ENCODE measurements at places on chromosomes 2 and 18. TPM values are rescaled to one million over a fixed set of nuclear protein-coding genes. Genes with fewer than 3 reads are reported as not detected.

DNA sequence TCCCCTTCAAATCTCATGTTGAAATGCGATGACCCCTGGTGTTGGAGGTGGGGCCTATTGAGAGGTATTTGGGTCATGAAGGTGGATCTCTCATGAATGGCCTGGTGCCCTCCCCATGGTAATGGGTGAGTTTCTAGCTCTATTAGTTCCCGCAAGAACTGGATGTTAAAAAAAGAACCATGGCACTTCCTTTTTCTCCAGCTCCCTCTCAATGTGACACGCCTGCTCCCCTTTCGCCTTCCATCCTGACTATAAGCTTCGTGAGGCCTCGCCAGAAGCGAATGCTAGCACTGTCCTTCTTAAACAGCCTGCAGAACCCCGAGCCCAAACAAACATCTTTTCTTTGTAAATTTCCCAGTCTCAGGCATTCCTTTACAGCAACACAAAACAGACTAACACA is 303.2 kb upstream of the REV1 start:
- DNase-seq = no peak

DNA sequence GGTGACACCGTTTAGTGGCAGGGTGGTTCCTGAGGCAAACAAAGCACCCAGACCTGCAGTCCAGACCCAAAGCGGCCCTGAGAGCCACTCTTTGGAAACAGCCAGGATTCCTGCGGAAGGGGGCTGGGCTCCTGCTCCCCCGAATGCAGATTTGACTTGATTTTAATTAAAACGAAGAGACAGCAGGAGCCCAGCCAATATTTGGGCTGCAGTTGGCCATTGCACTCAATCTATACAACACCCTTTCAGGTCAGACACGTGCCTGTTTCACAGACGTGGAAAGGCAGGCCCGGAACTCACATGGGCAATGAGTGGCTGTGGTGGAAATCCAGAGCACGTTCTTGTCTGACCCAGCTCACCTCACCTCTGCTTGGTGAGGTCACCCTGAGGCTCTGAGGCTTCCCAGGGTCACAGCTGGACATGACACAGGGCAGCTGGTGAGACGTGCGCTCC is 122.4 kb downstream of the NDUFA10 start:
- no peak for DNase-seq

DNA sequence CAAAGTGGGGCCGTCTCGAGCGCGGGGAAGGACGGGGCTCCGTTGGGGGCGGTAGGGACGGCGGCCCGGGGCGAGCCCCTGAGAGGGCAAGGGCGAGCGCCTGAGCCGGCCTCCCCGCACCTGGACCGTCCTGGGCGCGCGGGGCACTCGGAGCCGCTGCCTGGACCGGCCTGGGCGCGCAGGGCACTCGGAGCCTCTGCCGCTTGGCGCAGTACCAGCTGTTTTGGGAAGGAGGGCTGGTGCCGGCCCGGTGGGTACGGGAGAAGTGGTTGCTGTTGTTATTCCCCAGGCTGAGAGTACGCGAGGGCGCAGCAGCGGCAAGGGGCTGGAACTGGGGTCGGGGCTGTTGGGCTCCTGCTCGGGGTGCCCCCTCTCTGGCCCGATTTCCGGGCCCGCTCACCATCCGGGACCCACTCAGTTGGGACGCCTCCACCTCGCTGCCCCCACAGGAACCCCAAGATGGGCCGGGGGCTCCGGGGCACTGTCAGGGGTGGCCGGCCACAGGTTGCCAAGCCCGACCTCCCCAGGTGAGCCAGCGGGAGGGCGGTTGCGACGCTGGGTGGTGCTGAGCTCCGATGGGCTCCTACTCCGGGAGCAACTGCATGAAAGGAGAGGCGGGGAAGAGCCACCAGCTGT is 579 bp downstream of the ARHGEF4 start:
- no peak for DNase-seq

GRCh38 chr2:238710032-238710735 is 137.7 kb upstream of the TWIST2 start:
- DNase-seq = no peak

- DNase-seq = no peak
Measured at GRCh38 chr2:207142461-207142860, 23.3 kb downstream of the KLF7 start.

GRCh38 chr2:10490806-10491291 is 42.7 kb upstream of the ODC1 start:
- no peak for DNase-seq

DNA sequence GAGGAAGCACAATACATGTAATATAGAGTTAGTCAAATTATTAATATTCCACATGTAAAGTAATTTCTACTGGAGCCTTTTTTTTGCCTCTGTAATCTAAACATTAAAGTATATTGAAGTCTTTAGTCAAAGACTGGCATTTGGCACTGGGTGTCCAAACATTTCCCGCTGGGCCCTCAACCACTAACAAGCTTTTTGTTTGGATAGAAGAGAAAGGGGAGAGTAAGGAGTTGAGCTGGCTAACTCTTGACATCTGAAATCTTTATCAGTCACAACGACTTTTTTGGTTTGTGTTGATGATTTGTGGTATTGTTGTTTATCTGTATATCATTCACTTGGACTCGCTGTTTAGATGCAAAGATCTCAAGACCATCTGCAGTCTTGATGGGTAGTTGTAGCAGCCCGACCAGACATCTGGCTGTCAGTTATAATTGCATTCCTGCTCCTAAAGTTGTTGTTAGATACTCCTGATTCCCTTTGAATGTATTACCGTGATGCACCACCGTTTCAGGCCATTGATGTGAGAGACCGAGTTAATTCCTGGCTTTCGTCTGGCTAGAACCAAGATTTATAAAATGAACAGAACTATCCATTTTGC is 379.6 kb downstream of the MTX2 start:
- DNase-seq = no peak

GRCh38 chr18:25298853-25299274 is 53.1 kb downstream of the ZNF521 start:
- no peak for DNase-seq

The UGT1A8 gene
- not detected for total RNA-seq

The HOXD12 gene
- not detected for total RNA-seq

DNA sequence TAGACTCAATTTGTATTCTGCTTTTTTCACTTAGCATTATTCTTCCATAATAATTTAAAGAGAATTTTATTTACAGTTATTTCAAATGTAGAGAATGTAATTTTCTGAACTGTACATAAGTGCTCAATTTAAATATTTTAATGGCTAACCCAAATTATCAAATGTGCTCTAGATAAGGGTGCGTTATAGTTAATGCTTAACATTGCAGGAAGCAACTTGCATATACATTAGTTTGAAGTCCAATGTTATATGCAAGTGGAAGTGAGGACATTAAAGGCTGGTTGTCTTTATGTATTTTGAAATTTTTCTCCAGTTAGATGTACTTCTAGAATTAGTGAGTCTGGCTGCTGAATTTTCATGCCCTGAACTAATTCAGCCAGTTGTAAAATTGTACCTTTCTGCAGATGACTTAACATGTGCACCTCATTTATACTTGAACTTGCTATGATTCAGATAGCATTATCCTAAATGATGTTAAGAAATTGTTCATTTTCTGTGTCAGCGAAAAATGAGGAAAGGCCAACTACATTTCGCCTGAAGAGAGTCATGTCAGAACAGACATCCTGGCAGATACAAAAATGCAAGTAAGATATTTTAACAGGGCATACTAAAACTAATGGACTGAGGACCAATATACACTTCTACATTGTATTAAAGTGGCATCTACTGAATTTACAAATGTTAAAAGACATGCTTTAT is 59.2 kb upstream of the GAREM1 start:
- DNase-seq = no peak

GRCh38 chr2:97966545-97967215 is 29.1 kb downstream of the TMEM131 start:
- DNase-seq = no peak

GRCh38 chr18:22816266-22817176 is 116.6 kb upstream of the RBBP8 start:
- DNase-seq = no peak

The CFAP65 gene
- 0.93 TPM for total RNA-seq

The NCKAP1 gene
- 107 TPM for total RNA-seq

- DNase-seq = no peak
Measured at GRCh38 chr2:38164881-38165280, 88.9 kb upstream of the CYP1B1 start.

- no peak for DNase-seq
Measured at GRCh38 chr2:171629113-171629512, 58.2 kb upstream of the DYNC1I2 start.

The TCF23 gene
- total RNA-seq = not detected

- DNase-seq = no peak
Measured at GRCh38 chr2:232336981-232337720, 41.4 kb upstream of the ALPP start.

- no peak for DNase-seq
Measured at GRCh38 chr2:142307616-142308115, 176.8 kb upstream of the LRP1B start.
